ENCODE measurements at places on chromosomes 2 and 18.

- DNase-seq: no peak
Measured at GRCh38 chr18:13534631-13535030, 191.7 kb downstream of the FAM210A start.

DNA sequence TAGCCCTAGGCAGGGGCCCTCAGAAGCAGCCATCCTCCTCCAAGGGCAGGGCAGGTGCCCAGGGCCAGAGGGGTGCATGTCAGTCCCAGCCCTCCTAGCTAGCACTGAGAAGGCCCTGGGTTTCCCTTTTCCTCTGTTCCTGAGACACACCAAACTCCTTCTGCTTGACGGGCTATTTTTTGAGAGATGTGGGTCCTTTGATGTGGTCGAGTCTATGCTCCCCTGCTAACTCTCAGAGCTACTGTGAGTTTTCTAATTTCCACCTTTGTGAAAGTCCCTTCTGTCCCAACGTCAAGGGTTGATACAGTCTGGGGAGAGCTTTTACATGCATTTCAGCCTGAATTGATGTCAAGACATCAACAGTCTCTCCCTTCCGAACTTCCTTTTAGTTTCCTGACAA, 51.4 kb downstream of the TRPM8 start:
- DNase-seq: no peak

DNA sequence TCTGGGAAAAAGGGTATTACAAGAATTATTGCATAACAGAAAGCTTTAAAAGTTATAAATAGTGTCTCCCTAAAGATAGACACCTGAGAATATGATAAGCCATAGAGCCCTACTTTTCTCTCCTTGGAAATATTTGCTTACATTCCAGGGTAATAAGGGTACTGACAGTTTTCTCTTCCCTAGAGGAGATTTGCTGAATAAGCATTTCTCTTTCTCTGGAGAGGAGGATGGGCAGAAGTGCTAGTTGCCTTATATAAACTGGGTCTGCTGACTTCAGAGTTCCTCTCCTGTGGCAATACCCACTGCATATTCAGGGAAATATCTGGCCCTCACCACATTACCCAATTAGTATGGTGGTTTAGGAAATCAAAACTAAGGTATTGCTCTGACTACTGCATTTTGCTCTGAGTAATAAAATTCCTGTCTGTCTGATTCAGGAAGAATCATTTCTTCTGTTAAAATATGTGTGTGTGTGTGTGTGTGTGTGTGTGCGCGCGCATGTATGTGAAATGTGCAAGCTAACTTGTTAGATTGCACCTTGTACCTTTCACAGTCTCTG, 1391.3 kb downstream of the DSC3 start:
- DNase-seq: no peak

- no peak for DNase-seq
Measured at GRCh38 chr2:113089916-113090315, 22.1 kb downstream of the IL1F10 start.

GRCh38 chr2:154700136-154700535, 1.6 kb downstream of the KCNJ3 start:
- DNase-seq: no peak

DNA sequence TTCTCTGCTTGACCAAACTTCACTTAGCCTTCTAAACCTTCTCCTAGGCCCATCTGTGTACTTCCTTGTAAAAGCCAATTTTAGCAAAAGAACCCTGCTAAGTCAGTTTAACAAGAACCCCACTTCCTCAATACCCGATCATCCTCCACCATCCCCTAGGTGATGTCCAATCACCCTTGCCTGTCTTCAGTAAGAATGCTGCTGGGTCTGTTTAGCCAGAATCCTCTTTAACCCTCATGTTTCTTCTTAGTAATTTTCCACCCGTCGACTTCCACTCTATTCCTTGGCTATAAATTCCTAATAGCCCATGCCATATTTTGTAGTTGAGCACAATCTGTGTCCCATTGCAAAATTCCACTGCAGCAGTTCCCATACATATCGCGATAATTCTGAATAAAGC, 780.0 kb upstream of the RAB6C start:
- DNase-seq: no peak

DNA sequence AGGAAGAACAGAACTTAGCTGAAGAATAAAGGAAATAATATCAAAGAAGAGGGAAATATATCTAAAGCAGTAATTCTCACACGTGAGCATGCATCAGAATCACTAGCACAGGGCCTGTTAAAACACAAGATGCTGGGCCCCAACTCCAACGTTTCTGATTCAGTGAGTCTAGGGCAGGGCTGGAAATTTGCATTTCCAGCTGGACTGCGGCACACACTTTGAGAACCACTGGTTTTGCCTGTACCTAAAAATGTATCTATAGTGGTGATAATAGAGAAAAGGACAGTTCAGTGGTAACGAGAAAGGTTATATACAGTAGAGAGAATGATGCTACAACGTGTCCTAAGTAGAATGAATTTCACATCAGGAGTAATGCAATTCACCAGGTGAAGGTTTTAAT, 11.2 kb downstream of the REV1 start:
- DNase-seq: no peak

- DNase-seq: no peak
Measured at GRCh38 chr2:238790126-238790832, 57.6 kb upstream of the TWIST2 start.

DNA sequence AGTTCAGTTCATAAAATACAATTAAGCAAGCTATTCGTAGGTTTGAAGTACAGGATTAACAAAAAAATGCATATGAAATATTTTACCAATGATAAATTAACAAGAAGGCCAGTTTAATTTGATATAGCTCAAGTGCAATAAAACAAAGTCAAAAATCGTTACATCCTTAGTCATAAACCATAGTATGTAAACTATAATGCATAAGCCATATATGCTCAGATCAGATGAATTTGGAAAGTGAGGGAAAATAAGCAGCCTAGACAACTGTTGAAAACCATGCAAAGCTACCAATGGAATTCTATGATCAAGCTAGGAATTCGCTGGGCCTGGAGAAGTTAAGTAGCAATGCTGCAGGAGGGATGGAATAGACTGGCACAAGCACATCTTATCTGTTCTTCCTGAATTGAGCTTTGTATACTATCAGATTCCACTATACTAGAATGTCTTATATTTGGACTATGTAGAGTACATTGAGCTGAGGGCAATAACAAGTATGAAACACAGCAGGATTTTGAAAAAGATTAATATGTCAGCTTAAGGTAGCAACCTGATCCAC, 682.0 kb downstream of the IRS1 start:
- no peak for DNase-seq

DNA sequence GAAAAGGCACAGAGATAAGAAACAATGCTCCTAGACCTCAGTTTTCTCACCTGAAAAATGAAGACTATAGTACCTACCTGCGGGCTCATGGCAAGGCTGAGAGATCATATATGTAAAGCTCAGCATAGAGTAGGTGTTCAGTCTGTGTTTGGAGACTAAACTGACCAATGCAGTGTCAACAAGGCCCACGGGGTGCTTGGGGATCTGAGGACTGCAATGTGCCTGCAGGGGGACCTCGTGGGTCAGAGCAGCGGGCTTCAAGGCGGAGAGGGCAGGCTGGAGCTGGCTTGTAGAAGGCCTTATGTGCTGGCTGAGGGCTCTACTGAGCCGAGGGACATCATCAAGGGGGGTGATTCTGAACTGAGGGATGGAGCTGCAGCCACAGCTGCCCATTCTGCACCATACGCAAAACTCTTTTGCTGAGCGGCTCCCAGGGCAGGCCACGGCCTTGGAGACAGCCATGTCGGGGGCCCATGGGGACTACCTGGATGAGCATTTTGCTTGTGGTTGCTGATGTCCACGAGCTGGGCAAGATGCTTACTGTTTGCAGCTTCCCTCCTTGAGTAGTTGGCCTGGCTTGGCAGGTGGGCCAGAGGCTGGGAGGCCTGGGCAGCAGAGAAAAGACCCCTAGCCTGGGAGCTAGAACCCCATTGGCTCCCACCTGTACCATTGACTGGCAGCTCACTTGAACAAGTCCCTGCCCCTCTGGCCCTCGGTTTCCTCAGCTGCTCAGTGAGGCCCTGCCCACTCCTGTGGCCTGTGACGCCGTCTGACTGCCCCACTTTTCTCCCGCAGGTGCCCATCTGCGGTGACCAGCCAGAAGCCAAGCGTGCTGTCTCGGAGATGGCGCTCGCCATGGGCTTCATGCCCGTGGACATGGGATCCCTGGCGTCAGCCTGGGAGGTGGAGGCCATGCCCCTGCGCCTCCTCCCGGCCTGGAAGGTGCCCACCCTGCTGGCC, 23.5 kb downstream of the STEAP3 start:
- no peak for DNase-seq

DNA sequence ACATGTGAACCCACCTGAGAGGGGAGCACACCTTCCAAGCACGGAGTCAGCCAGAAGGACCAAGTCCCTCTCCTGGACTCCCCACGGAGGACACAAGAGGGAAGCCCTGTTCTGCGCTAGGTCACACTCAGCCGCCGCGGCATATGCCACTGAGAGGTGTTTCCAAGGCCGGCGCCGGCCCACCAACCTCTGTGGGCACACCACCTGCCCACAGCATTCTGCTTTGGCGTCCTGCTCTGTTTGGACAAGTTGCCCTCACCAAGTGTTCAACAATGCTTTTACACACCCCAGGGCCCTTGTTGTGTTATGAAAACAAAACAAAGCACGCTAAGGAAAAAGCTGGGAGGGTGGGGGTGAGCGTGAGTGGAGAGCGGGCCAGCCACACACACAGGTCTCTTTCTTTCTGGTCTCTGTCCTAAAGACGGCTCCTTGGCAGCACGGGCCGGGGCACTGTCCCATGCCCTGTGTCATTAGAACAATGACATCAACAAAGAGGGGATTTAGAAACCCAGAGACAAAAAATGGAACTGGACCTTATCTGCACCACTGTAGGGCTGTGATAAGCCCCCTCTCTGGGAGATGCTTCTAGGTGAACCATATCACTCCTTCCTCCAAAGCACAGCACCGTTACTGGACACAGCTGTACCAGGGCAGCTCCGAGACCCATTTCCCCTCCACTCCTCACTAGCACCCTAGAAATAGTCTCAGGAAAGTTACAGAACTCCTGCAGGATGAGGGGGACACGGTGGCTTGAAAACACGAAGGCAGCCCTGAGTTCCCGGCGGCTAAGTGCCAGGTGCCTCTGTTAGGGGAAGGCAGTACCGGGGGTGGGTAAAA, 17.0 kb downstream of the SMAD7 start:
- no peak for DNase-seq

DNA sequence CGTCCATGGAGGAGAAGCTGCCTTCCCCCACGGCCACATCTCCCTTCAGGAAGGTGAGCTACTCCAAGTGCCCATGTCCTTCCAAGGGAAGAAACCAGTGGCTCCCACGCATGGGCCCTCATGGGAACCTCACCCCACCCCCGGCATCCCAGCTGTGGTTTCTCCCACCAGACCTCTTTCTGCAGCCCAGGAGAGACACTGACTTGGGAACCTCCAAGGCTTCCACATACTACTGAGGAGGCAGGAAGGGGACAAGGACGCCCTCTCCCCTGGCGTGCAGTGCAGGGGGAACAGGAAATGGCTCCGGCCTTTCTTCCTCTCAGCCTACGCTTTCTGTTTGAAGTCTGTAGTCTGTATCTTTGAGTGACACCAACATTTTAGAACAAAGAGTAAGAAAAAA, 104.5 kb upstream of the EPC2 start:
- no peak for DNase-seq

DNA sequence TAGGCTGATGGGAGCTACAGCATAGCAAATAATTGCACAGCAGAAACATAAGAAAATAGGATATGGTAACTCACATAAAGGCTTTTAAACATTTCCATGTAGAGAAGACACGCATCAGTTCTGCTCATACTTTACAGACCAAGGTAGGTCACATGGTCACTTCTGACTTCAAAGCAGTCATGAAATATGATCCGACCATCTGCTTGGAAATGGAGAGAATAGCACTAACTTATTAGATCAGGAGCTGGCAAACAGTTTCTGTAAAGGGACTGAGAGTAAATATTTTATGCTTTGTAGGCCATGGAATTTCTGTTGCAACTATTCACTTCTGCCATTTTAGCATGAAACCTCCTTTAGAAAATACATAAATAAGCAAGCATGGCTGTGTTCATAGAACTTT, 936.6 kb upstream of the FANCL start:
- peak; percentile 65 for DNase-seq

- no peak for DNase-seq
Measured at GRCh38 chr2:210795506-210795905, 239.1 kb downstream of the CPS1 start.

DNA sequence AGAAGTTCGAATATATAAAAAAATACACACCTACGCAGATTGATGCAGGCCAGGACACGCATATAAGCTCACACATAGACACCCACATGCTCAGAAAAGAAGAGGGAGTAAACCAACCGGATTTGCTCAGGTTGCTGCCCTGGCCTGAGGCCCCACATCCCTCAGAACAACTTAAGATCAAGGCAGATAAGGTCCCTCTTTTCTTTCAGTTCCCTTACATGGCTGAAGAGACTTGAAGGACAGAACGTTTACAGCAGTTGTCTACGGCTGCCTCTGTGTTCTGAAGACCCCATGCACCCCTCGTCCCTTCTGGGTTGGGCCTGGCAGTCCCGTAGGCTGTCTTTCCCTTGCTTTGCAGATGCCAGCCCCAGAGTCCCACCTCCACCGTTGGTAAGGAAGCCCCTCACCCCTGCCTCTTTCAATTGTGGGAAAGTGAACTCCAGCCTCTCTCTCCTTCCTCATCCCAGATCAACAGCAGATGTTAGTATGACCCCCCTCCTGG, 4.3 kb upstream of the NAGK start:
- DNase-seq: no peak

DNA sequence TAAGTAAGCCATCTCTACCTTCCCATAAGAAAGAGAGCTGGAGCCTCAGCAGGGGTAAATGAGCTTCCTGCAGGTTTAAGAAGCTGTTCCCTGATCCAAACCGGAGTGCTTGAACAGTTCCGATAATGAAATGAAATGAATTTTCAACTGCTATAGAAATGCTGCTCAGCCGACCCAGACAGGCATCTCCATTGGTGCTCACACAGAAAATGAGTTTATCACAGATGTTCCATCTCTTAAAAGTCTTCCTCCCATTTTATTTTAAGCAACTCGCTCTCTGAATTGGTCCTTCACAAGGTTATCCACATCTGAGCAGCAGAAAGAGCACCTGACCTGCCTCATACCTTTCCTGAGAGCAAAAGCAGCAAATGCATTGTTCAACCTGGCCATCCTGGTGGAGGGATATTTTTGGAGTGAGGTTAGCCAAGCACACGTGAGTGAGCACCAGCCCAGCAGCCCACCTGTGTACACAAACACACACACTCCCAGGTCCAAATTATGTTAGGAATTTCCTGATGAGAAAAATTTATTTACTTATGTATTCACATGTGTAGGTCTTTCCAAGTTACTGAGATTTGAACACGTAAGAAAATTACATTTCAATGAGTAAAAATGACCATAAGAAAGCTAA, 42.2 kb upstream of the CCDC68 start:
- DNase-seq: no peak

Measured in NCI-H510A (cell line).